ENCODE measurements at places on chromosomes 7 and 10.
A peak's percentile ranks its signal among the peaks of the same experiment; 100 is the strongest.

GRCh38 chr7:137970253-137970975, 31.5 kb downstream of the CREB3L2 start:
- DNase-seq: no peak

DNA sequence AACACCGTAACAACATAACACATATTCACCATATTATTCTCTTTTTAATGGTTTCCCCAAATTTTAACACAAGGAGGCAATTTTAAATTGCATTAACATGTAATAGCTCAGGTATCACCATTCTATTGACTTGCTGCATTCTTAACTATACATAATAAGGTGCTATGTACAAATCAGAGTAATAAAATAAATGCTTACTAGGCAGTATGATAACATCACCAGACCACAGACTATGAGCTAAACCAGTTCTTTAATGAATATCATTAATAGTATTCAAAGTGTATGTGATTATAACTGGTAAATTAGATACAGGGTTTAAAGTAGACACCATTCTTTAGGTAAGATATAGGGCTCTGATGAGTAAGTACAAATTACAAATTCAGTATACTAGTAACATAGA, 226.6 kb downstream of the DNAJC1 start:
- no peak for DNase-seq

- DNase-seq: no peak
Measured at GRCh38 chr7:108324053-108325038, 131.9 kb downstream of the NRCAM start.

- DNase-seq: no peak
Measured at GRCh38 chr10:87674943-87675342, 15.3 kb downstream of the PAPSS2 start.

GRCh38 chr10:73809061-73809818, 2.2 kb downstream of the NDST2 start:
- no peak for DNase-seq

GRCh38 chr7:128217967-128218652, 23.0 kb upstream of the LEP start:
- no peak for DNase-seq

DNA sequence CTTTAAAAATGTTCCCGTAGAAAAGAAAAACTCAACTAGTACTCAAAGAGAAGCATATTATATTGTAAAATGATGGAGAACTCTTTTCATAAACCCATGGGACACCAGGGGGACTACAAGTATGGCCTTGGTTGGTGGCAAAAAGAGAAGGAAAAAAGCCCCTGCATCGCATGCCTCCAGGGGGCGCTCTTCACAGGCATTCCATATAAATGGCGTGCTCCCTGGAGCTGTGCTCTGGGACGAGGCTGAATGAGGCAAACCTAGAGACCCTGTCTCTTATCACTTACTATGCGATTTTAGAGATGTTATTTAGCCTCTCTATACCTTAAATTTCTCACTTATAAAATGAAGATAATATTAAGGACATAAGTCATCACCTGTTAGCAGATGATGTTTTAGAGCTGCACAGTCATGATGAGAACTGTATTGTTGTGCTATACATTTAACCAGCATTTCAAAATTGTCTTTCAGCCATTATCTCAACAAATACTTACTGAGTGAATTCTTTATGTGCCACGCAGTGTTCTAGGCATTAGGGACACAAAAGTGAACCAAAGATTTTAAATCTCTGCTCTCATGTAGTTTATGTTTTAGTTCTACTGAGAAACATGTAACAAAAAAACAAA, 105.8 kb downstream of the ARHGAP21 start:
- DNase-seq: peak; percentile 12

GRCh38 chr7:42672339-42672999, 239.4 kb downstream of the C7orf25 start:
- no peak for DNase-seq
